ENCODE measurements at places on chromosomes 1 and 21.

GRCh38 chr1:9152535-9152934 lies 23.6 kb upstream of the GPR157 start:
- no peak for DNase-seq

DNA sequence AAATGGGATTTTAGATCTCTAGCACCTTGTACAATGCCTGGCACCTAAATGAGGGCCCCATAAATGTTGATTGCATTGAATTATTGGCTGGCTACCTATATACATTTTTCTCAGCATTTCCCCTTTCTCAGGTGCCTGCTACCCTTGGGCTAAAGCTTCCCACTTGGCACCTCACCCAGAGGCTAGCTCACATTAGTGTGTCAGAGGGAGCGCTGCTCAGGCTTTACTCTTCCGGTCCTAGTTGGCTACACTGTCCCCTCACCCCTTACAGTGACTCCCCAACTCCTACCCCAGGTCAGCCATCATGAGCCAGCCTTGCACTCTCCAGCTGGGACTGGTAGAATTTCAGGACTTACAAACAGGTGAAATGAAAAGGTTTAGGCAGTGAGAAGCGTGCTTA lies 9.5 kb downstream of the TRAF5 start:
- DNase-seq = no peak

DNA sequence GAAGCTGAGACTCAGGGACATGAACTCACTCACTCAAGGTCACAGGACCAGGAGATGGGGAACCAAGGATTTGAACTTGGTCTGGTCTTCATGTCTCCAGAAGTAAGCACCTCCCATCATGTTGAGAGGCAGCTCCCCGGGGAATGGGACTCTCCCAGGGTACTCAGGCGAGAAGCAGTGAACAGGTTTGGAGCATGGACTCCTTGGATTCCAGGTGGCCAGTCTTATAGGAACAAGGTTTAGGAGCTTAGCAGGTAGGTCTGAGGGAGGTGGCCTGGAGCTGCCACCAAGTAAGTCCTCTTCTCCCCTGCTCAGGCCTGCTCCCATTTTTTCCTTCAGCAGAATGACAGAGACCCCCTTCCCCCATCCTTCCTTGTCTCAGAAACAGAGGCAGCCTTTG lies 14.9 kb upstream of the ARHGEF10L start:
- DNase-seq = no peak

- no peak for DNase-seq
These were observed 101.1 kb downstream of the KAZN start for GRCh38 chr1:14699620-14700019.

All from GM12891 (cell line).